ENCODE measurements at places on chromosomes 5 and 9.
A peak's percentile ranks its signal among the peaks of the same experiment; 100 is the strongest.

DNA sequence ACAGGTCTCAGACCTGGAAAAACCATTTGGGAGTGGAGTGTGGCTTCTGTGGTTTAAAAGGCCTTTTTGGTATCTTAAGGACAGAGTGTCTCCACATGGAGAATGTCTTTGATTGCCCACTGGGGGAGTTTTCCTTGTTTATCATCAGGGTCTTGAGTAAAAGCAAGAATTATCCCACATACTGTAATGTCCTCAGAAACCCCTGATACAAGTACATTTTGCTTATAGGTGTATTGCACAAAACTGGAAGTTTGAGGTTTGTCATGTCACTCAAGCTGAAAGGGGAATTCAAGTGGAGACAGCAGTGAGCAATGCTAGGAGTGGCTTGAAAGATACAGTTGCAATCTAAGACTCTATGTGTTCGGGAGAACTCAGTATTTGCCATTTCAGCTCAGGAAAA is 62.7 kb upstream of the GRAMD2B start:
- DNase-seq, result no peak

DNA sequence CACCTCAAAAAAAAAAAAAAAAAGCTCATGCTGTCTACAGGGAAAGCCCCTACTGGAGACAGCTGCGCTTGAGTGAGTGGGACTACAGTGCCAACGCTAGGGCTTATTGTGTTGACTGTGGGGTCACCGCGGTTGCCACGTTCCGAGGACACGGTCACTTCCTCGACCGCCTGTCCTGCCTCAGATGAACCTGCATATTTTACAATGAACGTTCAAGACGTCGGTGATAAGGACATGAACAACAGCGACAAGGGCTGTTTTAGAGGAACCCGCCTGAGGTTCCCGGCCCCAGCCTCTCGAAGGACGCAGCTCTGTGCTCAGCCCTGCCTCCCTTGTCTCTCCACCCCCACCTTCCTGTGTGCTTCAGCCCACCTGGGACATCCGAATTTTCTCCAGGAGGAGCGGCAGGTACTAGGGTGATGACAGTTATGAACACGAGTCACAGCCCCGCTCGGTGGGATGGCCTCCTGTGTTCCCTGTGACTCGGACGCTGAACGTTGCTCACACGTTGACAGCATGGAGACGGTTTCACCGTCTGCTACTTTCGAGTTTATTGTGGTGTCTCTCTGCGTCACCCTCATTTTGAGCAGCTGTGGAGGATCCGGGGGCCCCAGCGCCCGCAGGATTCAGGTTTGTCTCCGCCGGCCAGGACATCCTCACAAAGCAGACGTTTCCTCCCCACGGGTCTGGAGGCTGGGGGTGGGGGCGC is 11.3 kb upstream of the DIPK1B start:
- DNase-seq, result no peak

DNA sequence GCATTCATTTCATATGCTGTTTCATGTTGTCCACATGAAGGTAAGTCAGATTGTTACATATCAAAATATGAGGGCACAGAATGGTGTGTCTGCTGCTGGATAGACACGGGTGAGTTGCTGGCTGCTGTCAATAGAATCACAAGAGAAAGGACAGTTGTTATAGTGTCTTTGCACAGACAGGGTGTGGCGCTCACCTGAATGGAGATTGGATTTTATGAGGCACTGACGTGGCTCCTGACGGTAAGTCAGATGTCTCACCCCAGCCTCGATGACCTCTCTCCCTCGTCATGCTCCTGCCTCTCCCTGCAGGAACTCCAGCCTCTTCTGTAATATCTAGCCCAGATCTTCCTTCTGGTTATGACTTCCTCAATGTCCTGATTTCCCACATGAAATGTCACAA is 75.4 kb upstream of the SELENOP start:
- no peak for DNase-seq

- peak; percentile 21 for DNase-seq
Observed at GRCh38 chr5:31702712-31703111, 63.8 kb downstream of the PDZD2 start.

GRCh38 chr5:159310511-159310910 is 19.8 kb downstream of the IL12B start:
- DNase-seq, result peak; percentile 52

DNA sequence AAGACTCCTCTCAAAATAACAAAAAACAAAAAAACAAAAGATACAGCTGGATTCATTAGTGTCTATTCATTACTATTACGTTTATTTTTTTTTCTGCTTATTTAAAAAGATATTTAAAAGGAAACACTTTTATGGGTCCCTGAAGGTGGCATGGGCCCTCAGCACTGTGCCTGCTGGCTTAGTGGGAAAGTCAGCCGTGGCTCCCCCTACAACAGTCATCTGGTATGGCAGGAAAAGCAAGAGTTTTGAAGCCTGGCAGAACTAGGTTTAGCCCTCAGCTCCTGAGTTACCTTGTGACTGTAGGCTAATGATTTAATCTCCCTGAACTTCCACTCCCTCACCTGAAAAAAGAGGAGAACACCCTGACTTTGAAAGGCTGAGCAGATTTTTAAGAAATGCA is 135.6 kb downstream of the GOLPH3 start:
- DNase-seq, result no peak

DNA sequence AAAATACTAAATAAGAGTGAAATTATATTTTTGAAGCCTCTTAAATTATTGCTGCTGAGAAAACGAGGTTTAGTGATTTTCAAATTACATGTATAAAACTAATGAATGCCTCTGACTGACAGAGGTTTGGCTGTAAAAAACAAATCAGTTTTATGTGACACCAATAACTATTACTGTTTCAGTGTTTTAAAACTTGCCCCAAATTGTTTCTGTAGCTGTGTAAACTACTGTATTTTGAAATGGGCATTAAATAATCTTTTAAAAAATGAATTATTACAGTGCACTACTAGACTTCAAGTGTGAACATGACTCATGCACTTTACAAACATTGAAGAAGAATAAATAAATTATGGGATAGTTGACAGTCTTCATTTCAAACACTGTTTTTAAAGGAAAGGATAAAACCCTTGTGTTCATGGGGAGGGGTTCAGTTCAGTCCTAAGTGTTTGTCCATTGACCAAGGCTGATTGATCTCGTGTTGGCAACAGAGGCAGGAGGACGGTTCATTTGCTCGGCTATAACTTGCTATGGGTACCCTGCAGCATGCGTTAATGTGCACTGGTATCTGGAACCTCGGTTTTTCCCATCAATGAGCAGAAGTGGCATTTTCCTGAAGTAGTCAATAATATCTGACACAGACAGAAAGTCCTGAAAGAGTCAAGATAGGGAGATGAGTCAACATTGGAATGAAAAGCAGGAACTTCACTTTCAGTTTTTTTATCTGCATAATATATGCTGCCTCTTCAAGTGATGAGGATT is 15.6 kb downstream of the C5orf58 start:
- no peak for DNase-seq

DNA sequence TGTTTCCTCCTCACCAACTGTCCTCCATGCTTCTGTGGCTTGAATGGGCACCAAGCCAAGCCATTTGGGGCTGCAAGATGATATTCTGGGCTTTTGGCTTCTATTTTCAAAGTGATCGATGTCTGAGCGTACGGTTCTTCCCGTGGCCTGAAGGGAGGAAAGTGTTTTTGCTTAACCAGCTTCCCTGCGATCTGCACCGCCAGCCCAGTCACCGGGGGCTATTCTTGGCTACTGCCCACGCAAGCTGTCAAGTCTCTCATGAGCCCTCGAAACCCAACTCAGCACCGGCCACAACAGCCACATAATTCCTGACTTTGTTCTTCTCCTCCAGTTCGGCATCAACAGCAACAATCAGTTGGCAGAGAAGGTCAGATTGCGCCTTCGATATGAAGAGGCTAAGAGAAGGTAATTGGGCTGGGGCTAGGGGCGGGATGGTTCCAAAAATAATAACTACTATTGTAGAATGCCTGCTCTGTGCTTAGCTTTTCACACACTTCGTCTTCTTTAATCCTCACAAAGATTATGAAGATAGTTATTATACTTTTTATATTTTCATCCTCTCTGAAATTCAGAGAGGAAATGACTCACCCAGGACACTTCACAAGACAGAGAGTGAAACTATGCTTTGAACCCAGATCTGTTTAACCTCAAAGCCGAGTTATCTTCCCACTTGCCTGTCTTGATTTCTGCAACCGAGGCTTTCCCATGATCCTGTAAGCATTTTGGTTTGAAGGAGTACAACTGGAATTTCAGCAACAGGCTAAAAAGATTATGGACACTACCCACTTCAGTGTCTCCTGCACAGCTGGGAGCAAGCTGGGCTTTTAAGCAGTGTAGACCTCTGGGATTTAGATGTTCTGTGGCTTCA is 76.4 kb upstream of the RARS1 start:
- no peak for DNase-seq

DNA sequence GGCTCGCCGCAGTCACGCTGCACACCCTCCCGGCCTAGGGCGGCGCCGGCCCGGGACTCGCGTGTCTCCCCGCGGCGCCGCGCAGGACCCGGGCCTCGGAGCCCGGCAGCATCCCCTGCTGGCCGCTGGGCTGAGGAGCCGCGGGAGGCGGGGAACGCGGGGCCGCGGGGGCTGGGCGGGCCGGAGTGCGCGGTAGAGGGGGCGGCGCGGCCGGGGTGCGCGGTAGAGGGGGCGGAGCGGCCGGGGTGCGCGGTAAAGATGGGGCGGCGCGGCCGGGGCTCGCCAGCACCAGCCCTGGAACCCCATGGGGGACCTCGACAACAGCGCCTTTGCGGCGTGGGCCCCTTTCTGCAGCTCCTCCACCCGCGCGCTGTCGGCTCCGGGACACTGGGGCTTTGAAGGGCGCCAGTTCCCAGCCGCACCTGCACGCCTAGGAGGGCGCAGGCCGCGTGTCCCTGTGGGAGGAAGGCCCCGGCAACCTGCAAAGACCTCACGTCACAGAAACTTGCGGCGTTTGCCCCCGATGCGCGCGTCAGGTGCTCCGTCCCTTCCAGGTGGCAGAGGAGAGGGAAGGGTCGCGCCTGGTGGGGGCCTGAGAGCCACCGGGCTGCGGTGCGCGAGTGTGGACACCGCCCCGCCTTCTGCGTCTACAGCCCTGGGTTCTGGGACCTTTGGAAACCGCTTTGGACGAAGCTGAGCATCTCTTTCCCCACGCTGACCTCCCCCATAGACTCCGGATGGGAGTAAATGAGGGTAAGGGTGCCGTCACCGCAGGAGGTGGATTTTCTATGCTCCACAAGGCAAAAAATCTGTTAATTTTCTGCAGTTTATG is 49.6 kb downstream of the NSUN2 start:
- DNase-seq, result peak; percentile 82

DNA sequence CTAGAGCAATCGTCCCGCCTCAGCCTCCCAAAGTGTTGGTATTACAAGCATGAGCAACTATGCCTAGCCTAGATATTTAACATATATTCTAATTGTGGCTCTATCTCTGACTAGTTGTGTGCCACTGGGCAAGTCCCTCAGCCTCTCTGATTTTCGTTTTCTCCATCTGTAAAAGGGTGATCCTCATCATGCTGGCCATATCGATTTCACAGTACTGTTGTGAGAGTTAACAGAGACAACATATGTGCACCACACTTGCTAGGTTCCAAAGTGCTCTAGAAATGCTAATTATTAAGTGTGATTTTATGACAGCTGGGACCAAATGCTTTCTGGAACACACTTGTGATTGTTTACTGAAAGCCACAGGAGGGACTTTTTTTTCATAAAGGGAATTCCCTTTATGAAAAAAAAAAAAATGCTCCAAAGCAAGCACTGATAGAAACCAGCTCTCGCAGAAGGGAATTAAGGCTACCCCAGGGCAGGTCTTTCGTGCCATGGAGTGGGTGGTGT is 78.5 kb upstream of the EPB41L4B start:
- DNase-seq, result no peak

GRCh38 chr9:110514897-110515296 is 64.6 kb downstream of the SVEP1 start:
- no peak for DNase-seq

DNA sequence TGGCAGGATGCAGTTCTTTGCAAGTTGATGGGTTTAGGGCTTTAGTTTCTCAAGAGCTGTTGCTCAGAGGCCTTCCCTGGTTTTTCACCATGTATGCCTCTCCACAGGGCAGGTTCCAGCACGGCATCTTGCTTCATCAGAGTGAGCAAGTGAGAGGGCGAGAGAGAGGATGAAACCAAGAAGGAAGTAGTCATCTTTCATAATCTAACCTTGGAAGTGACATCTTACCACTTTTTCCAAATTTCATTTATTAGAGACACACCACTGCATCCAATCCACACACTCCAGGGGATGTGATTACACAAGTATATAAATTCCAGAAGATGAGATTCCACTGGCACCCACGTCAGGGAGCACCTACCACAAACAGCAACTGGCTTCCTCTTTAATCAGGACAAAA is 294.4 kb downstream of the MARCHF11 start:
- no peak for DNase-seq

- no peak for DNase-seq
Observed at GRCh38 chr5:110018509-110018908, 328.8 kb downstream of the MAN2A1 start.

DNA sequence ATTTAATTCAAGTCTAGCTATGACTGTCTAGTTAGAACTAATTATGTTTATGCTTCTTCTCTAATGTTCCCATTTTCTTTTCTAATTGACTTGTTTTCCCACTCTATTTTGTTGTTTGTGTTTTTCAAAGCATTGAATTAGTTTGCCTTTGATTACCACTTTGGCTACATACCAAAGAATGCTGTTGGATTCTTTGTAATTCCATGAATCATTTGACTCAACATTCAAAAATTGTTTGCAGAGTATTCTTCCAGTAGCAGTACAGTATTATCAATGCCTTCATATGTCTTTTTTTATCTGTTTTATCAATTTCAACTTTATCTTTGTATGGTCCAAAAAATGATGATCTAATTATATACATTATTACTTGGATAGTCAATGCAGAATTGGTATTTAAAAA is 288.7 kb downstream of the RFX3 start:
- DNase-seq, result no peak

Measured in eye (tissue), 1 donor.